Hematopoietic multipotent progenitor cell treated with erythropoietin and hydrocortisone succinate and interleukin-3 and kit ligand, for 4 days (in vitro differentiated cells): ENCODE measurements at places on chromosomes 5 and 9.
A peak's percentile ranks its signal among the peaks of the same experiment; 100 is the strongest.

DNA sequence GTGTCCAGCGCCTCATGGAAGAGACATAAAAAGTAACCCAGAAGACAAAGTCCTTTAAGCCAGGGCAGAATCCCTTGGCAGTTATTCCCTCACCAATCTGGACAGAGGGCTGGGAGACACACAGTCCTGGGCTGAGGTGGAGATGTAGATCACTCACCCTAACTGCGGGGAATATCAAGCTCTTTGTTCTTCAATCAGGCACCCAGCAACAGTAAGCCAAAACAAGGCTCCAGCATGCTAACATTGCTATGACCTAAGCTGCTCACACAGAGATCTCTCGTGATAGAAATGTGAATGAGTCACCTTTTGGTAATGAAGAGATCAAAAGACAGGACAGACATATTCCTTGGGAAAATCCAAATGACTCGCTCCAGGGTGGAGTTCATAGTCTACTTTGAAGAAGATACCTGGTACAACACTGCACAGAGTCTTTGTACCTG, 101.3 kb downstream of the FBN2 start:
- DNase-seq: no peak

DNA sequence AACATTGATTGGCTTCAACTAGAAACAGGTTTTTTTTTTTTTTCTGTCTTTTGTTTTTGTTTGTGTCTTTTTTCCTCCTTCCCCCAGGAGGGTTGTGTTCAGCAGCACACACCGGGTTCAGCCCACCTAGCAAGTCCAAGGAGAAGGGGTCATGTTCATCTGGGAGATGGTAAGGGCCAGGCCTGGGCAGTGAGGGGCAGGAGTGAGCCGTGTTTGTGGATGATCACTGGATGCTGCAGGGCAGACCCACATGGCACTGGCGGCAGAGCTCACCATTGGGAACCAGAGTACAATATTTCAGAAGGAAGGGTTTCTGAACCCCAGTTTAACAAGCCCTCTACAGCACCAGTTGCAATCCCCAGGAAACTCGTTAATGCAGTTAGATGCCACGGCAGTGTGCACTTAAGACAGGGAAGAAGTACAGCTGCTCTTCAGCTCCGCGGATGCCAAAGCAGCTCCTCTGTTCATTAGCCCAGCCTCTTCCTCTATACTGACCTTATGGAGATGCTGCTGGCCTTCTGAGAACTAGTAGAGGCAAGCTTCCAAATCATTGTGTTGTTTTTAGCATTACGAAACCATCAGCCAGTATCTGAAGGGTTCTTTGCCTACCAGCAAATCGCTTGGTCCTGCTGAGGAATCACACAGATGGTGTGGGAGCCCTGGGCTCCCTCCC, 508.2 kb upstream of the WWC1 start:
- DNase-seq: no peak

DNA sequence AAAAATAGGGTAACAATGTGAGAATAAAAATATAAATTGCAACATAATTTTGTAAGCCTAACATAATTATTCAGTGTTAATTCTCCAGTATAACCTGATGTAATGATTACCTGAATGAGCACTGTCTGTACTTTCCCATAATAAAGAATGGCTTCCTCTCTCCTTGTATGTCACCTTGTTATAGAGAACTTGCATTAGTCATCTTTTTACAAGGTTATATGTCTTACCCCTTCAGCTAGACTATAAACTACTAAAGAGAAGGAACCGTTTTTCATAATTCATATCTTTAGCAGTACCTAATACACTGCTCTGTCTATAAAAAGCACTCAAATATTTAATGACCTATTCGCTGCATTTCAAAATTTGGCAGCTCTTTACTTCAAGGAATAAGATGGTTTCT, 19.8 kb downstream of the STRBP start:
- DNase-seq: no peak

GRCh38 chr5:99129768-99130501, 201.1 kb upstream of the CHD1 start:
- DNase-seq: peak; percentile 1

DNA sequence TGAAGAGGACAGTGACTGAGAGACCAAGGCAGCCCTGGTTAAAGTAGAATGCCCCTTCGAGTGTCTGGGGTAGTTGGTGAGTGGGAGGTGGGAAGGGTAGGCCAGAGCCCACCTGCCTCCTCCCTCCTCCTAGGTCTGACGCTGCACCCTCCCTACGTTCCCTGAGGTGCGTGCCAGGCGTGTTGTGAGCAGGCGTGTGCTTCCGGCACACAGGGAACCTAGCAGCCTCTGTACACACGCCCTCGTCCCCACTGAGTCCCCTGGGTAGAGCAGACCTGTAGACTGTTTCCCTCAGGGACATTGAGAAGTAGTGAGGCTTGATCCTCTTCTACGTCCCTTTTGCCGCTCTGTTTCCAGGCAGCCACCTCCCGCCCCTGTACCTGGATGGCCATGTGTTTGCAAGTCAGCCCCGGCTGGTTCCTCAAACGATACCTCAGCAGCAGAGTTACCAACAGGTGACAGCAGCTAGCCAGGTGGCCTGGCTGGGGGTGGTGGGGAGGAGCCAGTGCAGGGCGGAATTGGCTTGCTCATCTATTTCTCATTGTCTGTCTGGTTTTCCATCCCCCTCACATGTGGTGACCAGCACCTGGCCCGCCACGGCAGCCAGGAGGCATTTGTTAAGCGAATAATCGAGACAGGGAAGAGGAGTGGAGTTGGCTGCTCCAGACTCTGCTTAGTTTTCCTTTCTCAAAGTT, 16.8 kb upstream of the POMT1 start:
- DNase-seq: no peak

GRCh38 chr5:90855296-90856010, 296.9 kb downstream of the ADGRV1 start:
- DNase-seq: no peak

DNA sequence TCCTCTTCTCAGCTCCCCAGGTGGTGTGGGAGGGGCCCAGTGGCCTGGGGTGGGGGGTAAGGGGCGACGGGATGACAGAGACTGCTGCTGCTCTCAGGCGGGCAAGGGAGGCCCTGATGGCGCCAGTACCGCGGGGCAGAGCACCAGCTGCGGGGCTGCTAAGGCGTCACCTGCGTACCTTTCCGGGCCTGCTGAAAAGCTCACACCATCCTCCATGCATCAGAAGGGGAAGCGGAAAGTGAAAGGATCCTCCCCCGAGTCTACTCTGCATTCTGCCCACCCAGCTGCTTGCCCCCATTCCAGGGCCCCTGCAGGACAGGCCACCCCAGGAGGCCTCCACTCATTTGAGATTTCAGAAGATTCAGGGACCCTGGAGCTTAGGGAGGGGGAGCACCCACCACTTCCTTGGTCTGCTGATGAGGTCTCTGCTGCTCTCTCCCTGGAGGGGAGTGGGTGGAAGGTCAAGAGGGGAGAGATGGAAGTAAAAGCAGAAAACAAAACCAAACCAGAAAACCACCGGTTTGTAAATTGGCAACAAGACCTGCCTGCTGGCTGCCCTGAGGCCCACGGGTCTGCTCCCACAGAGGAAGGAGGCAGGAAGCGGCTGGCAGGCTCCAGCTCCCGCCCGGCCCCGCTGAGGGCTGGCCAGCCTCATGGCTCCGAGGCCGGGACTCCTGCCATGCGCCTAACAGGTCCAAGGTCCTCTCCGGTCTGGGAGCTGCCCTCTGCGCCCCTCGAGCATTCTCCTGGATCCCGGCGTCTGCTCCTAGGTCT, 33.6 kb downstream of the PRRT1B start:
- peak; percentile 59 for DNase-seq

DNA sequence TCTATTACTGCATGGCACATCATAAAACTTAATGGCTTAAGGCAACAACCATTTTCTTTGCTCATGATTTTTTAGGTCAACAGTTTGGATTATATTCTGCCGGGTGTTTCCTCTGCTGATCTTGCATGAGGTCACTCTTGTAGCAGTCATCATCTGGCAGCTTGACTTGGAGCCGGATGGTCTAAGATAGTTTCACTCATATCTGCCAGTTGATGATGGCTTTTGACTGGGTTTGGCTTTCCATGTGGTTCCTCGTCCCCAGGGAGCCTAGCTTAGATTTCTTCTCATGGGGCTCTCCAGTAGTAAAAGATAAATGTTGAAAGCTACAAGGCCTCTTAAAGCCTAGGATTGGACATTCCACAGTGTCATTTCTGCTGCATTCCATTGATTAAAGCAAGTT, 27.4 kb downstream of the LNPEP start:
- peak; percentile 93 for DNase-seq

GRCh38 chr9:3074247-3074646, 230.4 kb upstream of the PUM3 start:
- peak; percentile 37 for DNase-seq

DNA sequence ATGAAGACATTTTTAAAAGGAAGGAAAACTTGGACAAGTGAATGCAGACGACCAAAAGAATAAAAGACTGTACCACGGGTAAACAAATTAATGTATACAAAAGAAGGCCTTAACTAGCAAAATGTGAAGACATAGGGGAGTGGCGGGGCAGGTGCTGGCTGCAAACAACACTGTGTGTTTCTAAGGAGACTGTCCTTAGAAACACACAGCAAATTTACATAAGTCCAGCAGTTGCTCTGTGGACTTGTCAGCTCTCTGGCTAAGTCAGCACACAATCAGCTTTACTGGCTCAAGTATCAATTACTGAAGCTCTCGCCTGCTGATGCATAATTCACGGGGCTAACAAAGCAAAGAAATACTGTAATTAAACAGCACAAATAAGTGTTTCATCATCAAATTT, 24.8 kb downstream of the PTBP3 start:
- no peak for DNase-seq

- DNase-seq: no peak
These were observed 102.5 kb upstream of the IFNK start for GRCh38 chr9:27421577-27421976.

DNA sequence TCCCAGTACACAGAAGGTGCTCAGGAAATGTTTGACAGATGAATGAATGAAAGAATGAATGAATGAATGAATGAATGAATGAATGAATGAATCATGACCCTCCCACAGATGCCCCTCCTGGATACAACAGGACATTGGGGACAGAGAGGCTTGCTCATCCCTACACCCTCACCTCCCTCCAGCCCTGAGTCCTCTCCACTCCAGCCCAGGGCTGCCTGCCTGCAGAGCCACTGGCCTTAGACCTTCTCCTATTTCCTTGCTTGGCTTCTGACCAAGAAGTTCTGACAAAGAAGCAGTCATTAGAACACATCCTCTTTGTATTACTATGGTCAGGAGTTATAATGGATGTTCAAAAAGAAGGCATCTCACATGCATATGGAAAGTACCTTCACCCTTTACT, 240.7 kb upstream of the DAPK1 start:
- DNase-seq: no peak

DNA sequence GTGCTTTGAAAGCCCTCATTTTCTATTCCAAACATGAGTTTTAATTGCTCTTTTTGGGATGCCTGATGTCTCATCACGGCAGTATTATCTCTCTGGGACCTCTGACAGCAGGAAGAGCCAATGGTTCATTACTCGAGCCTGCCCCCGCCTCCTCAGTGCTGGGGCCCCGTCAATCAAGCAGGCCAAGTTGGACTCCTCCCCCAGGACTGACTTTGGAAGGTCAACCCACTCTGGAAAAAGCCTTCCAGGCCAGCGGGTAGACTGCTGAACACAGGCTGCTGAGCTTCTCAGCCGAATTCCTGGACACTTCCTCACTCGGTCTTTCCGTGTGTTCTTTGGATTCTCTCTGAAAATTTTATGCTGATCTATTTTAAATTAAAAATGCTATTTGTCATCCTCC, 9.5 kb upstream of the BARHL1 start:
- no peak for DNase-seq

GRCh38 chr9:105290418-105290817, 46.0 kb downstream of the SLC44A1 start:
- DNase-seq: no peak

GRCh38 chr5:150113047-150113744, 26.8 kb upstream of the CSF1R start:
- DNase-seq: no peak

DNA sequence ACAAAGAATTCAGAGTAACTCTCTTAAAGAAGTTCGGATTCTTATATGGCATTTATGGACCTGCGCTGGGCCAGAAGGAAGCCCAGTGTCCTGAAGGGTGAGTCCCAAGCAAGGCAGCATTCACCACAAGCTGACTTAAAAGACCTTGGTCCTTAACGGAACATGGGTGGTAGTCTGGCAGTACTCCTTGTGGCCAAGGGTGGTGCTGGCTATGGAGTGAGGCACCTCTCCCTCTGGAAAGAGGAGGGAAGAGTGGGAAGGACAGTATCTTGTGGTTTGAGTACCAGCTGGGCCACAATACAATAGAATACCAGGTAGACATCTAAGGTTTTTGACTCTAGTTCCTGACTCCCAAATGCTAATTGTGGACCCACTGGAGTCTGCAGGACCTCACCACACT, 425.7 kb upstream of the CYLC2 start:
- DNase-seq: no peak

DNA sequence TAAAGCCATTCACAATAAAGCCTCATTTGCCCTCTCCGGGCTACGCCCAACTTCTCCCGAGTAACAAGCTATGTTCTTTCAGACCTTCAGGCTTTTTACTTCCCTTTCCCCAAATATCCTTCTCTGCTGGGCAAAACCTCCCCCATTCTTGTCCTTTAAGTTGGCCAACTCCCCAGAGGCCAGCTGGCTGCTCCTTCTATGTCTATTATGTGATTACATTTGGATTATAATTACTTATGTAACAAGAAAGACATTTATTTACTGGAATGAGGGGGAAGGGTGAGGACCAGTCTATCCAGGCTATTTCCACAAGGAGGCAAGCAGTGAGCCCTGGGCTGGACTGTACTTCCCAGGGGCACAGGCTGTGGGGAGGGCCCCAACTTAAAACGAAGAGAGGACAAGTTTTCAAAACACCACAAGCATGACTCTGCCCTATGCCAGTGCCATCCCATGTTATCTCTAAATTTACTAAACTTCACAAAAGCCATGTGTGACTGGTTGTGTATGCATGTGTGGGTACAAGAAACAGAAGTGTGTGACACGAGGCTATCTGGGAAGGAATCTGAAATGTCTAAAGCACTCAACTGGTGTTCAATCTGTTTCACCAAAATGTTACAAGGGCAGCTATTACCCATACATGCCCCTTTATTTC, 84.5 kb downstream of the GNAQ start:
- peak; percentile 55 for DNase-seq

GRCh38 chr9:126157423-126157822, 169.2 kb upstream of the MVB12B start:
- no peak for DNase-seq

DNA sequence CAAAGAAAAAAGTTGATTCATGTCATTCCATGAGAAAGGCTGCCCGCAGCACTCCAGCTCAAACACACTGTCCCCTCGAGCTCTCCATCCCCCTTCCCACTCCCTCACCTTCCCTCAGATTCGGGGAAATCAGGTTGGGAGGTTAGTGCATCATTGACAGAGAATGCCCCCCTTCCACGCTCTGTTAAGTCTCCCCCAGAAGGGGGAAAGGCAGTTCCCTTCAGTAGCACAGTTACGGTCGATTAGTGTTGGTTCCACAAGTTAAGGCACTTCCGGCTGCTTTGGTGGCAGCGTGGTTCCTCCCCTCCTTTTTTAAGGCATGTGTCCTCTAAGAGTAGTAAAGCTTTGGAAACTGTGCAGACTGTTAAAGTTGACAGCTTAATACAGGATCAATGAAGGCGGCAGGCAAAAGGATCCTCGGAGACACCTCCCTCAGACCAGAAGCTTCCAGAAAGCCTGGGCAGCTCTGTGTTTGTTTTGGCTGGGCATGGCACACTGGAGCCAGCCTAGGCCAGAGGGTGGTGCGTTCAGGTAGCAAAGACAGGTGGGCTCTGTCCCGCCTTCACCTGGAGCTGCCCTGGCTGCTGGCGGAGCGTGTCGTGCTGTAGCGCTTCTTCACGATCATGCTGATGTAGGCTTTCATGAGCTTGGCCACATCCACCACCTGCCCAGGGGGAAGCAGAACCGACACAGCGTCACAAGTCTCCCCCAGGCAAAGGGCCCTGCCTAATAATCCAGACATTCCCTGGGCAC, 49.5 kb upstream of the RETREG1 start:
- DNase-seq: no peak

- no peak for DNase-seq
These were observed 304.1 kb downstream of the ARRDC3 start for GRCh38 chr5:91079037-91079436.
